Cortex of kidney (tissue), 1 donor: ENCODE measurements at places on chromosomes 2 and 18.

GRCh38 chr18:61719671-61720070 is 173.1 kb downstream of the RNF152 start:
- no peak for DNase-seq

- no peak for DNase-seq
Observed at GRCh38 chr2:174158003-174158402, 90.3 kb downstream of the OLA1 start.

- DNase-seq: no peak
Observed at GRCh38 chr18:9249254-9249653, 85.3 kb upstream of the TWSG1 start.

DNA sequence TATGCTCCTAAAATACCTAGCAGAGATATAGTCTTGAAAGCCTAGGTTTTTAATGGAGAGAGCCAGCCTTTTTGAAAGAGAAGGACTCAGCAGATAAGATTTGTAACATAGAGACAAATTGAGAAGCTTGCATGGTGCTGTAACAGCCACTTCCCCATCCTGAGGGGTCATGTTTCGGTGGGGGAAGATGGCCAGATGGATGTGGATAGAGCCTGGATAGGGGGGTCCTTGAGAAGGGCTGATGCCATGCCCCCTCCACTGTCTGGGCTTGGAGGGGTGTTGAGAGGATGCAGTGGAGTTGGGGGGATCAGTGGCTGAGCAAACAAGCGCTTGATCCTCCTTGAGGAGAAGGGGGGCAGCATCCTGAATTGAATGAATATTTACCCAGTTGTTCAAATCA is 178.0 kb upstream of the HS6ST1 start:
- DNase-seq: no peak

- no peak for DNase-seq
Observed at GRCh38 chr2:74708296-74708695, 54.2 kb downstream of the SEMA4F start.

GRCh38 chr18:45617284-45617683 is 2.0 kb downstream of the SLC14A2 start:
- no peak for DNase-seq

DNA sequence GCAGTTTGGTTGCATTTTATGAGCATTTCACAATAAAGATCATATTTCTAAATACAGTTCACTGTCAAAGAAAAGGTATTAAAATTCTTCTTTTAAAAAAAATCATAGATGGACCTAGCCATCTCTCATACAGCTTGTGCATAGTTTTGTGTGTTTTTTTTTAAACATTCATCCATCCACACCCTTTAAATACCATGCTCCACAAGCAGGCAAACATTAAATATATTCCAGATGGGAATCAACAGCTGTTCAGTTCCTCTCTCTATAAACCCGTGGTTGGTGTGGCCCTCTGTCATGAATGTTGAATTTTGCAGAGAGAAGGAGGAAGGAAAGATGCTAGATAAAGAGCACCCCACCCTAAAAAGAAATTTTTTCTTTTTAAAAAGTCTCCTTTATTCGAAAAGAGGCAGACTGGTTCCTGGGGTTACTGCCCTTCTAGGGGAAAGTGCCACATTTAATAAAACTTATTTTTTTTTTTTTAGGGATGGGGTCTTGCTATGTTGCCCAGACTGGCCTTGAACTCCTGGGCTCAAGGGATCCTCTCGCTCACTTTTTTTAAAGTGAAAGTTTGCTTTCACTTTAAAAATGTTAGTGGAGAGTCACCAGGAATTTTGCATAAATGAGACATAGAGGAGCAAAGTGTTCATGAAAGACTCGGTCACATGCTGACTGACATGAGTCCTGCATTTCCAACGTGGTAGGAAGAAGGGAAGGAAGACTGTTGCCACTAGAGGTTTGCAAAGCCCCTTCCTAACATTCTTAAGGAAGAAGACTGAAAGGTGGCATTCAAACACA is 73.9 kb upstream of the LMAN1 start:
- no peak for DNase-seq

DNA sequence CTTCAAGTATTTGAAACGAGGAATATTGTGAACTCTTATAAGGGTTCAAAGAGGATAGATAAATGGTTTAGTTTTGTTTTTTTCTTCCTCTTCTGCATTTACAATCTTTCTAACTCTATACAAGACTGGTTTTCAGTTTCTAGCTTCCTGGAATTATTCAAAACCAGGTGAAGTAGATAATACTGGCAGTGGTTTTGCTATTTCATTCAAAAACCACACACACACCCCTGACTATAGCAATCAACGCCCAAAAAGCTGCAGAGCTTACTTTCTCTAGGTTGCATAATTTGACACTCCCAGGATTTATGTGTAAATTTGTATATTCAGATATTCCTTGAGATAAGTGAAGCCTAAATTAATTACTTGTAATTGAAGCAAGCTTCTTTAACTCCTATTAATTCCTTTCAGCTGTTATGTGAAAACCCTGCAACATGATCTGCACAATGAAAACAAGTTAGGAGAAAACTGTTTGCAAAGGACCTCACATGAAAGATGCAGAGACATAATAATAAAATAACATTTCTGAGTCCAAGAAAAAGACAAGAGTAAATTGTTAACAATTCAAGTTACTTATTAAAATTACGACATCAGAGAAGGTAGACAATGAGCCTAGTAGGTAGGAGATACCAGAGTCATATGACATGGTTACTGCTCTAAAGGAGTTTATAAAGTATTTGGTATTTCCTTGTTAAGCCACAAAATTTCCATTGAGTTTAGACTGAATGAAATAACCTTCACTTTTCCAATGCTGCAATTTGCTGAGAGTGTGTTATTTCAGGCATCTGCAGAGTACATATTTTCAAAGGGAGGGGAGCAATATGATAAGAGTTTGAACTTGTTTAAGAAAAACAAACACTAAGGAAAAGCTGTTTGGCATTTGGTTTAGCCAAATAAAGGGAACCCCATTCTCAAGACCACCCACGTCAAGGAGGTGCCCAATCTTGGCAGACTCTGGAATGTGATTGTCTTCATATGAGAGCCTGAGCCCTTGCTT is 1.6 kb upstream of the NFE2L2 start:
- no peak for DNase-seq

GRCh38 chr18:24033641-24034412 is 19.3 kb downstream of the TTC39C start:
- DNase-seq: no peak

DNA sequence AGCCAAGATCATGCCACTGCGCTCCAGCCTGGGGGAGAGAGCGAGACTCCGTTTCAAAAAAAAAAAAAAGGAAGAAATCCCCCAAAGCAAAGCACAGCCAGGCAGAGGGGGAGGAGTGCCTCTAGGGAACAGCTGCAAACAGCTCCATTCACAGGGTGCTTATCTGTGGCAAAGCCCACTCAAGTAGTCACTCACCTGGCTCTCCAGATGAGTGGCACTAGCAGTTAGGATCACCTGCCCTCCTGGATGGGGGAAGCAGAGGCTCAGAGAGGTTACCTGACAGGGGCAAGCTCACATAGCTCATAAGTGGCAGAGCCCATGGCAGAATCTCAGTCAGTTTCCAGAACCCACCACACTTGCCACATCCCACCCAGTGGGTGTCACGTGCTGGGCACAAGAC is 30.3 kb downstream of the TFCP2L1 start:
- no peak for DNase-seq

DNA sequence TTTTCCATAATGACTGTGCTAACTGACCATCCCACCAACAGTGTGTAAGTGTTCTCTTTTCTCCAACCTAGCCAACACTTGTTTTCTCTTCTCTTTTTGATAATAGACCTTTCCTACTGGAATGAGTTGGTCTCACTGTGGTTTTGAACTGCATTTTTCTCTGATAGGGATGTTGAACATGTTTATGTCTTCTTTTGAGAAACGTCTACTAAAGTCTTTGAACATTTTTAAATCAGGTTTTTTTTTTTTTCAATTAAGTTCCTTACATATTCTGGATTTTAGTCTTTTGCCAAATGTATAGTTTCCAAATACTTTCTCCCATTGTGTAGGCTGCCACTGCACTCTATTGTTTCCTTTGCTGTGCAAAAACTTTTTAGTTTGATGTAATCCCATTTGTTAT is 405.5 kb upstream of the FIGN start:
- no peak for DNase-seq
